ENCODE measurements at places on chromosomes 4 and X. TPM values are rescaled to one million over a fixed set of nuclear protein-coding genes. Genes with fewer than 3 reads are reported as not detected.

DNA sequence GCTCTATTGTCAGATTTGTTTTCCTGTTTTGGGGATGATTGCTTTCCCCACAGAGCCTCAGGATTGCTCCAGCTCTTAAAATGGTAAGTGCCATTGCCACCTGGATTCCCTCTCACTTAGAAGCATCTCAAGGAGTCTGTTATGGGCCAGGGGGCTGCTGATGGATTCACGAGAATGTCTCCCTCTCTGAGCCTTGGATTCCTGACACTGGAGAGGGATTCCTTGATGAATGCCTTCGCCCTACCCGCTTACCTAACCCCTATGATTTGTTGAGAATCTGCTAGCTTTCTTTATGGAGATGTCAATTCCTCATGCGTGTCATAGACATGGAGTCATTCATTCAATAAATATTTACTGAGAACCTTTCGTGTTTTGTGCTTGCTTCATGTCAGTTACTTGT lies 36.9 kb upstream of the TENM3 start:
- DNase-seq, result no peak

- no peak for DNase-seq
Observed at GRCh38 chr4:22372986-22373385, 142.9 kb downstream of the ADGRA3 start.

- no peak for DNase-seq
Observed at GRCh38 chr4:7419961-7420660, 14.6 kb downstream of the PSAPL1 start.

DNA sequence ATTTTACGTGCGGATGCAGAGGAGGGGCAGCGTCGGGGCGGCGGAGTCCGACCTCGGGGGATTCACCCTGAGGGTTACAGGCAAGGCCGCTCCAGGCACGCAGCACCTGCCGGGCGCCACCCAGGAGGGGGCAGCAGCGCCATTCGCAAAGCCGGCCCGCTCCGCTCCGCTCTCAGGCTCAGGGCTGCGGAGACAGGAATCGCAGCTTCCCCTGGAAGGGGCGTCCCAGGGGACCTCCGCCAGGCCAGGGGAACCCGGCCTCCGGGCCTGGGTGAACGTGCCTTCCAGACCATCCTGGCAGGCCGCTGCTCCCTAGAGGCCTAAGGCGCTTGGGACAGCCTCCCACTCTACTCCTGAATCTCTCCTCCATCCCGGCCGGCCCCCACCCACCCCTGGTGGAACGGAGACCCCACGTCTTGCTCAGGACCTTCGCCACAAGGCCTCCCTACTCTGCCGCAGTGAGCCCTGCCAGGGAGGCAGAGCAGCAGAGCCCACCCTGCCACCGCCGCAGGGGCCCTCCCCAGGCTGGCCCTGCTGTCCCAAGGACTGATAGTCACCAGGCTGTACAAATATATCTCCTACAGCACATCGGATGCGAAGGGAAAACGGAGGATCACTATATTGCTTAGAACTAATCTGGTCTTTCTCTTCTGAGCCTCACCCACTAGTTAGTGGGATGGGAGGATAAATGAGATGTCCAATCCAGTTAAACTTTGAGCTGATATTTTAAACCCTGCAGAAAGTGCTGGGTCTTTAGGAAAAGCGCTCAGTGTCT lies 115.0 kb downstream of the SMIM20 start:
- DNase-seq, result peak; percentile 85

DNA sequence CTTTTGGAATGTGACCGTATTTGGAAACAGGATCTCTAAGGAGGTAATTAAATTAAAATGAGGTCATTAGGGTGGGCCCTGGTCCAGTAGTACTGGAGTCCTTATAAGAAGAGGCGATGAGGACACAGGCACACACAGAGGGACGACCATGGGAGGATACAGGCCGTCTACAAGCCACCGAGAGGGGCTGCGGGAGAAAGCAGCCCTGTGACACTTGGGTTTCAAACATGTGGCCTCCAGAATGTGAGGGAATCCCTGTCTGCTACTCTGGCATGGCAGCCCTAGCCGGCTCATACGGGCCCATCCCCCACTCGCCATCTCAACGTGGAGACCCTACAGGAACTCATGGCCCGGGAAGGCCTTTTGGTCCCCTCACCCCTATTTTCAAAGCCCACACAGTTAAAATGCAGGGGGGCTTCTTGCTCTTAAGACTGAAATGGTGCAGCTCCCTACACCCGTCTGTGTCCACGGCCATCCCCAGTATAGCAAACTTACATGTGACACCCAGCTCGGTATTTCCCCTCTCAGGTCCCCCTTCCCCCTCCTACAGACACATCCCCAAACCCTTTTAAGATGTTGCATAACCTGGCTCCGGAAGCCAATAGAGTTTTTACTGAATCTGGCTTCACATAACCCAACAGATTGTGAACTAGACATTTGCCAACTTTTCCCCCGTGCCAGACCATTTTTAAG lies 124.1 kb upstream of the TBL1X start:
- peak; percentile 68 for DNase-seq

- DNase-seq, result no peak
Observed at GRCh38 chr4:3291969-3292570, 751 bp upstream of the RGS12 start.

GPR82 gene
- 0.09 TPM for polyA plus RNA-seq

RBM47 gene
- polyA plus RNA-seq, result 1.9 TPM

MED14 gene
- polyA plus RNA-seq, result 52.0 TPM

Measured in muscle of arm (tissue), 14 donors.